ENCODE measurements at places on chromosomes 16 and 17.

DNA sequence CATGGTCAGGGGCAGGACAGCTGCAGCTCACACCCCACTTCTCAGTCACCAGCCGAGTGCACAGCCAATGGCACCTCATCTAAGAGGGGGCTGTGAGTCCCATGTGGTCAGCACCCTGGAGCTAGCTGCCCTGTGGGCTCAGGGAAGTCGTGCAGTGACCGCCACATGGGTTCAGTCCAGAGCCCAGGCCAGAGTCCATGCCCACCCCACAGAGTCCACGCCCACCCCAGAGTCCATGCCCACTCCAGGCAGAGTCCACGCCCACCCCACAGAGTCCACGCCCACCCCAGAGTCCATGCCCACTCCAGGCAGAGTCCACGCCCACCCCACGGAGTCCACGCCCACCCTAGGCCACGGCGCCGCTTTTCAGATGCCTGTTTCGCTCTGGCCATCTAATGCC lies 24.1 kb downstream of the SLC7A5 start:
- ATAC-seq = no peak

DNA sequence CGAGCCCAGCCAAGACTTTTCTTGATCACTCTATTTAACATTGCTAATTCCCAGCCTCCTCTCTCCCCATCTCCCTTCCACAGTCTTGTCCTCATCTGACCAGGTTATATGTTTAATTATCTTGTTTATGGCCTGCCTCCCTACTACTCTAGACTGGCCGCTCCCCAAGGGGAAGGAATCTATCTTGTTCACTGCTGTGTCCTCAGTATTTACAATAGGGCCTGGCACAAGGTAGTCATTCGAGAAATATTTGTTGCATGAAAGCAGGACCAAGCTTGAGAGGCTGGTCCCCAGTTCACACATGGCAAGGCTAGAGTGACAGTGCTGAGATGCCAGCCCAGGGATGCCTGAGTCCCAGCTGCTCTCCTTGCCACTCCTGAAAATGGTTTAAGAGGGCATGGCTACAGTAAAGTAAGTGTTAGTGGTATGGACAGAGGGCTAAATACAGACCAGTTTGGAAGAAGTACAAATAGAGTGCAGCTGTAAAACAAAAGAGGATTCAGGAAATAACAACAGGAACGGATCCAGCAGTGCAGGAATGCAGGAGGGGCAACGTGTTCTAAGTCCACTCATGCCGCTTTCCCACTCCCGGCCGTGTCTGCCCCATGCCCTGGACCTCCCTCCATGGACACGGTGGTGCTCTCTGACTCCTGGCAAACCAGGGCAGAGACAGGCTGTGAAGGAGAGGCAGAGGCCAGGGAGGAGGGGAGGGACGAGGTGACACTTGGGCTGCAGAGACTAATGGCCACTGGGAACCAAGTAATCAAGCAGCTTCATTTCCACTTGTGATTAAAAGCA lies 65.6 kb downstream of the TOM1L2 start:
- no peak for ATAC-seq

DNA sequence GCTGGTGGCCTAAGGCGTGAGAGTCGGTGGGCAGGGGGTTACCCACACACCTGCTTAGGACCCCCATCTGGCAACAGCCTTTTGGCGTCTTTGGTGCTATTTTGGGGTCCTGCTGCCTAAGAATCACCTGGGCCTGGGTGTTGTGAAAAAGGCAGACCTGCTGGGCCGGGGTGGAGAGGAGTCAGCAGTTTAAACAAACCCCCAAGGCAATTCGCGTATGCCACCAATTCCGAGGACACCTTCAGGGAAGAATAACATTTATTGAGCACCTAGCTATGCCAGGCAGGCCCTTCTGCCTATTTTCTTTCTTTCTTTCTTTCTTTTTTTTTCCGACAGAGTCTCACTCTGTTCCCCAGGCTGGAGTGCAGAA lies 53.9 kb upstream of the TOB1 start:
- ATAC-seq = no peak

GRCh38 chr17:80441133-80441578 lies 26.2 kb downstream of the ENDOV start:
- ATAC-seq = peak; percentile 24

DNA sequence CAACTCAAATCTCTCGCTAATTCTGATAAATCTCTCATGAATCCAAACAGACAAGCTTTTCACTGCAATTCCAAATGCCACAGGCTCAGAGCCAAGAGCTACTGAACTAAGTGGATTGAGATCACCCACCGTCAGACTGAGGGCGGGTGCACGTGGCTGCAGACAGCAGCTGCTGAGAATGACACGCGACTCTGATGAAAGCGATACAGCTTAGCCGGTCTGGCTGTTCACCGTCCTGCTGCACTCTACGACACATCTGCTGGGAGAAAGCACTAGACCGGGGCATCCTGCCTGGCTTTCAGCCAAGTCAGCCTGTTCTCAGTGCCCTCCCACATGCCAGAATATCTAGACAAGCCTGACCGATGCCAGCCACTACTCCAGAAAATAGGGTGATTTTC lies 42.6 kb downstream of the KLHDC4 start:
- ATAC-seq = peak; percentile 93

DNA sequence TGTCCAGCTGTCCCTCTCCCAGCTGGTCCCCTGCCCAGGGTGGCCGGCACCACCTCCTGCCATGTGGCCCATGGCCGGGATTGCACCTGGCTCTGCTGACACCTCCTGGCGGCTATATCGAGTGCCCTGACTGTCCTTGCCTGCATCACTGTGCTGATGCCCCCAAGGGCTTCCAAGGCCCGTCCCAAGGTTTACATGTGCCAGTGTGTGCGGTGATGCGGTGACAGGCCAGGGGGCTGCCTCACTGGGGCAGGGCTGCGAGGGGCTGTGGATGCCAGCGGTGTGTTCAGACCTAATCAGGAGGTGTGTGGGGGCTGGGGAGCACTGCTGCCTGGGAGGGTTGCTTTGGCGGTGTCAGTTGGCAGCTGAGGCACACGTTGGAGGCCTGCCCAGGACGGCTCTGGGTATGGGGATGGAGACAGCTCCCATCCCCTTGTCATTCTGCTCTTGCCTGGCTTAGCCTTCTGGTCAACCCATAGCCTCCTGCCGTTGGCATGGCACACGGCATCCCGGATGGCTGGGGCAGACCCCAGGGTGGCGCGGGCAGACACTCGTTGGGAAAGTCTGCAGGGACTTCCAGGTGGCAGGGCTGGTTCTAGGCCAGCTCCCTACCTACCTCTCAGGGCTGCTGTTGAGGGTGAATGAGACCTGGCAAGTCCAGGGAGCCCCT lies 5.5 kb downstream of the MAP2K3 start:
- ATAC-seq = no peak

DNA sequence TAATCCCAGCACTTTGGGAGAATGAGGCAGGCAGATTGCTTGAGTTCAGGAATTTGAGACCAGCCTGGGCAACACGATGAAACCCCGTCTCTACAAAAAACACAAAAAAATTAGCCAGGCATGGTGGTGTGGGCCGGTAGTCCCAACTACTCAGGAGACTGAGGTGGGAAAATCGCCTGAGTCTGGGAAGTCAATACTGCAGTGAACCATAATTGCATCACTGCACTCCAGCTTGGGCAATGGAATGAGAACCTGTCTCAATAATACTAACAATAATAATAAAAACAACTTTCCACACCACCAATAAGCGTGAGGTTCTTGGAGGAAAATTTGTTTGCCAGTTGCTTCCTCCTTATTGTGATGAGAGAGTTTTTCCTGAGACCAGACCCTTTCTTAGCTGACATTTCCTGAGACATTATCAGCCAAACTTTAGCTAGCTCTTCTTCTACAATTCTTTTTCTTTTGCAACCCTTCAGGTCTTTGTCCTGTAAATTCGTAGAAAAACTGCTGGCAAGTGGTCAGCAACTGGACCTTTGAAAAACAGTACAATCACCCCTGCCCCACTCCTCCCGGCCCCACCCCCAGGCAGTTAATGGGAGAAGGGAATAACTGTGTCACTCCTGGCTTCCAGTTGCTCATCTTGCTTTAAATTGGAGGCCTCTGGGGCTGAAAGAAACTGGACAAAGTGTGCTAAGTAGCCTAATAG lies 3.5 kb upstream of the EZH1 start:
- ATAC-seq = no peak

DNA sequence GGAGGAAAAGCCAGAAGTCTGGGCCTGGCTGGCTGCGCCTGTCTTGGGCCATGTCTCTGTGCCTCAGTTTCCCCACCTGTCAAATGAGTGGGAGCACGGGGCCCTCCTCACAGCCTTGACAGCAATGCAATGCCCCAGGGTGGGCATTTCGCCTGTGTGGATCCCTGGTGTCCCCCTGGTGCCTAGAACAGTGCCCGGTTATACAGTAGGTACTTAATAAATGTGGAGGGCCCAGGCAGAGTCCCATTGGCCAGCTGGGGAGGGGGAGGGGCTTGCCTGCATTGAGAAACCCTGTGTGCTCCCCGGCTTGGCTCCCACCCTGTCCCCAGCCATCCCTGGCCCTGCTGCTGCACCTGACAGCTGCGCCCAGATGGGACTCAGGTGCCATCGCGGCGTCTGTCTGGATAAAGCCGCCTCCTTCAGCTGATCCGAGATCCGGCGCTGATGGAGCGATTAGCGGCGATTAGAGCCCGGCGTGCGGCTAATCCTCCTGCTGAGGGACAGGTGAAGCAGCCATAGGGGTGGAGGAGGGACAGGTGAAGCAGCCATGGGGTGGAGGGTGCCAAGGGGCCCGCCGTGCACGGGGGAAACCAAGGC lies 12.4 kb downstream of the ZFPM1 start:
- no peak for ATAC-seq

GRCh38 chr17:7676533-7676932 lies 10.8 kb downstream of the TP53 start:
- no peak for ATAC-seq

DNA sequence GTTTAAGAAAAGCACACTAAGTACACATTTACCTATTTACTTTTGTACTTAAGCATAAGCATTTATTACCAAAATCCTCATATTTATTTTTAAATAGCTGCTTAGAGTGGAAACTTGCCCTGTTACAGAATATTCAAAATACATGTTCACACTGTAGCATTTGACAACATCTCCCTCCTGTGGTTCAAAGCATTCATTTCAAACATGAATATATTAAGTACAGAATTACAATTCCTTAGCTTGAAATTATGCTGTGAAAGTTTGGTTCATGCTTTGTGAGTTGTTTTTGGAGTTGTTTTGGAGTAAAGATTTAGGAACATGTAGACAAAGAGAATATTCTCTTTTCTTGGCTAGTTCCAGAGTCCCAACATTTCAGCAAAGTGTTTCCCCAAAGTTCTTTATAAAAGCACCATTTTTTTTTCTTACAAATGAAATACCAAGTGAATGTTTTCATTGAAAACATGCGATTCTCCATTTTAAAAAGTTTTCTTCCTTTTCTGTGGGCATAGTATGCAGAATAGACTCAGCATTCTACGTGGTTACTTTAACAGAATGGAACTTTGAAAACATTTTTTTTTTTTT lies 33.2 kb downstream of the TUBD1 start:
- ATAC-seq = no peak

DNA sequence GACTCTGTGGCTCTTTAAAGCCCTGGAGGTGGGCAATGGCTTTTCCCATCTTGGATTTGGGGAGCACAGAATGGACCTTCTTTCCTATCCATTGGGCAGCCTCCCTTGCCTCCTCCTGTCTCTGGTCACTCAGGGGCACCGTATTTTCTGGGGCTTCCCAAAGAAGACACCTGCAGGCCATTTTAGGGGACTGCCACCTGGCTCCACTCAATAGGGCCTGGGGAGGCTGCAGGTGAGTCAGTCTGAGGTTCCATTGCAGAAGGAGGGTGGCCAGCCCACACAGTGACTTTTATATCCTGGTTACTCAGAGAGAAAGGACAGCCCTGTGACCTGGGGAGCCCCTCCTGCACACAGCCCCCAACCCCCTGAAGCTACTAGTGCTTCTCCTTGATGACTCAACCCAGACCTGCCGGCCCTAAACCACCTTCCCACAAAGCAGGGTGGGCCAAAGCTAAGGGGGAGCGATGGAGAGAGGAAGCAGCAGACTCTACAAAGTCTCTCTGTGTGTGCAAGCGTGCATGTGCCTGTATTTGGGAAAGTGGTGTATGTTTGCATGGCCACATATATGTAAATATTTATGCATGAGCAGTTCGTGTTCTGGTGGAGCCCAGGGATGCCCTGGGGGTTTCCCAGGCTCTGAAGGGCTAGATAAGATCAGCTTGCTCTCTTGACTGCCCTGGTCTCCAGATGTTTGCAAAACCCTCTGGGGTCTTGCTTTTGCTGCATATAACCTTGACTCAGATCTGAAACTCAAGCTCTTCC lies 5.0 kb downstream of the CX3CL1 start:
- ATAC-seq = no peak

All from motor neuron (in vitro differentiated cells).